Epithelial cell of proximal tubule (primary cell): ENCODE measurements at places on chromosomes 3 and 15.
A peak's percentile ranks its signal among the peaks of the same experiment; 100 is the strongest.

GRCh38 chr3:28171962-28172361 is 69.5 kb upstream of the CMC1 start:
- no peak for DNase-seq

DNA sequence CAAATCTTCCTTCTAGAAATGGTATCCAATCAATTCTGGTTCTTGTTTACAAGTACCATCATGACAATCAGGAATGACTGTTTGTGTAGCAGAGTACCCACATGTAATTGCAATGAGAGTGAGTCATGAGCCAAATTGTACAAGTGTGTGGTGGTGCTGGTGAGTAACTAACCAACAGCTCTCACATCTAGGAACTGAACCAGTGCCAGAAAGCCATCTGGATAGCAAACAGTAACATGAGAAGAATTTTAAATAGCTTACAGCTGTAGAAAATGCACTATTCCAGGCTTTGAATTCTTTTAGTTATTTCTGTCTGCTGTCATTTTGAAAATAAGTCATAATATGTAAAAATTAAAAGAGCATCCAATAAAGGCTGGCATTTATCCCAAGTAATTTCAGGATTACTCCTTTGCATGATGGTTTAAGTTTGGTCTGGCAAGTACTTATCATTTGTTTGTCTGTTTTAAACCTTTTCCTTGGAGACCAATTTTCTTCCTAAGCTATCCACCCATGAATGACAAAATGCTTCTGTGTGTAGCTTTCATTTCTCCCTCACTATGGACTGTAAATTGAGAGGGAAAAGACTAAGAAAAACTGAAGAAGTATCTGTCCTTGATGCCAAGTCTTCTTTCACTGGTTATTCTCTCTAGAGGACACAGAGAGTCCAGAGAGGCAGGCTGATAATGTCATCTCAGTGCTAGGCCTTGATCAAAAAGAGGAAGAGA is 60.0 kb downstream of the PIK3CB start:
- DNase-seq: peak; percentile 97

DNA sequence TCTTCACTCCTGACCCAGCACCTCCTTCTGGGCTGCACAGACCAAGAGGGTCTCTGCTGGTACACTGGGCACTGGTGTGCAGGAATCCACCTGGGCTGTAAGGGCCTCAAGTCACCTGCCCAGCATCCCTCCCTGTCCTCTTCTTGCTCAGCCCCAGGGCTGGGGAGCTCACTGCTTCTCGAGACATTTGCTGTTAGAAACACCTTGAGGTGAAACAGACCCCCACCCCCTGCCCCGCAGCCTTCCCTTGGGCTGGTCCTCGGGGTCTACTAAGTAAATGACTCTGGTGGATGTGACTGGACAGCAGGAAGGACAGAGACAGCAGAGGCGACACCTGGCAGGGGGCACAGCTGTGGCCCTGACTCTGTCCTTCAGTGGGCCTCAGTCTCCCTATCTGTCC is 29.1 kb downstream of the LOXL1 start:
- no peak for DNase-seq

DNA sequence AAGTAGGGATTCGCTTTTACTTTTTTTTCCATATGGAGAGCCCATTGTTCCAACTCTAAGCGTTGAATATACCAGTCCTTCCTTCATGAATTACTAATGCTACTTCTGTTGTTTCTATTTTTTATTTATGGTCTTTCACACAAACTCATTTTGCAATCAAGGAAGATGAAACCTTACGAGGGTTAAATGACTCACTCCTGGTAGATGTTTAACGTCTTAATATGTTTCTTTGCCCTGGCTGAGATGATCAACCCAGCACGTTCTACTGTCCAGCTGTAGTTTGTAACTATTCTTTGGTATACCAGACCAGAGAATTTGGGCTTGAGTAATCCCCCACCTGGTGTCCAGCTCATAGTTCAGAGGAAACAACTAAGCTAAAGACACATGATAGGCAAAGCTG is 23.1 kb downstream of the CDCP1 start:
- DNase-seq: peak; percentile 92

- no peak for DNase-seq
Measured at GRCh38 chr15:81275711-81276392, 48.1 kb downstream of the STARD5 start.

DNA sequence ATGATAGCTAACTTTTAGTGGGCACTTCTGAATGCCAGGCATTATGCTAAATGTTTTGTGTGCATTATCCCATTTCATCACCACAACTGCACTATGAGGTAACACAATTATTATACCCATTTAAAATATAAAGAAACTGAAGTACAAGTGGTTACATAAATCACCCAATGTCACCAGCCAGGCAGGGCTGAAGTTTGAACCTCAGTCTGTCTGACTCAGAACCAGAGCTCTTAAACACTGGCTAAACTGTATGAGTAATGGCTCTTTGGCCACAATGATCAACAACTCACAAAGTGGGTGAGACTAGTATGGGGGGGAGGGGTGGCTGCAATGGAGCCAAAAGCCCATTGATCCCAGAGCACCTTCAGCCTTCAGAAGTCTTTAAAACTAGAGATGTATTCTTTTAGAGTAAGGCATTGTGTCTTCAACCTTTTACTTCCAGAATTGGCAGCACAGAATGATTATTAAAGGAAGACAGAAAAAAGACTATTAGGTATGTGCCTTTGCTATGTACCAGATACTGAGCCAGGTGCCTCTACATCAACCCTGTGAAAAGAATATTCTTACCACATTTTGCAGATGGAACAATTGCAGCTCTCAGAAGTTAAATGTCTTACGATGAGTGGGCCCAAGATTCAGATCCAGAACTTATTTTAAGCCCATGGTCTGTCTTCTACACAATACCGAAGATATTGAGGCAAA is 166.9 kb downstream of the UACA start:
- peak; percentile 83 for DNase-seq

DNA sequence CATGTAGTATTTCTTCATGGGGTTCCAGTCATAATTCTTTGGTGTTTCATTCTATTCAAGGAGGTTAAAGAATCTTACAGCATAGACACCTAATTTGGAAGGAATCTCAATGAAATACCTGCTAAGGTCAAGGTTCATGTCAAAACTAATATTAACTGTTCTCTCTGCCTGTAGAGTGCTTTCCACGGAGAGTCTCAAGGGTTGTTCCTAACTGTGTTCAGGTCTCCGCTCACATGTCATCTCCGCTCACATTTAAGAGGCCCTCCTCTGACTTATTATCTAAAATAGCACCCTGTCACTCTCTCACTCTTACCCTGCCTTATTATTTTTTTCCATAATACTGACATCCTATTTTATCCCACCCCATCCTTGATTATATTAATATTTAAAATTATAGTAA is 239.9 kb downstream of the RBMS3 start:
- no peak for DNase-seq

DNA sequence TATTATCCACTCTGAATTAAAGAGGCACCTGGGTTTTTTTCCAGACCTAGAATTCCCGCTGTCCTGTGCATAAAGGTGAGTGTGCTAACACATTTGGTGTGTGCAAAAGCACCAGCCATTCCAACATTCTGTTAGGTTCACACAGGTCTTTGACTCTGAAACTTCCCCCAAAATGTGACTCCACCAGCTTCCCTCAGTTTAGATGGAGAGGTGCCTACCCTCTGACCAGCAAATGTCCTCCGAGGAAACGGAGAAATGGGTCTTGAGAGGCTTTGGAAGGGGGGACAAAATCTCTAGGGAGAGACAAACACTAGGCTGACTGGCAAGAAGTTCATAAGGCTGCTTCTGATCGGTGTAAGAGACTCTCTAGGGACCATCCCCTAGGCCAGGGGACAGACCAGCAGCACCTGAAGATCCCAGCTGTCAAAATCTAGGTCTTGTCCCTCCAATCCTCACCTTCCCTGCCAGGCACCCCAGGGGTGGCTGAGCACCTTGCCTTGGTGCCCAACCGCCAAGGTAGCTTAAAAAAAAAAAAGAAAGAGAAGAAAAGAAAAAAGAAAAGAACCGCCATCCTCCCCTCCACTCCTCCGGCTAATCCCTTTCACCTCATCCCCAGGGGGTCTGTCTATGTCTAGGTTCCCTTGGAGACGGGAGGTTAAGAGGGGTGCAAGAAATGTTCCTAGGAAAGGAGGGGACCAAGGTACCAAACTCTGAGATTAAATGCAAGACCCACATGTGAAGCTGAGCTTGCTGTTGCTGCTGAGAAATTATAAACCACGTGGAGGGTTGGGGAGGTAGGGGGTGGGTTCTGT is 2.0 kb upstream of the MECOM start:
- DNase-seq: no peak

DNA sequence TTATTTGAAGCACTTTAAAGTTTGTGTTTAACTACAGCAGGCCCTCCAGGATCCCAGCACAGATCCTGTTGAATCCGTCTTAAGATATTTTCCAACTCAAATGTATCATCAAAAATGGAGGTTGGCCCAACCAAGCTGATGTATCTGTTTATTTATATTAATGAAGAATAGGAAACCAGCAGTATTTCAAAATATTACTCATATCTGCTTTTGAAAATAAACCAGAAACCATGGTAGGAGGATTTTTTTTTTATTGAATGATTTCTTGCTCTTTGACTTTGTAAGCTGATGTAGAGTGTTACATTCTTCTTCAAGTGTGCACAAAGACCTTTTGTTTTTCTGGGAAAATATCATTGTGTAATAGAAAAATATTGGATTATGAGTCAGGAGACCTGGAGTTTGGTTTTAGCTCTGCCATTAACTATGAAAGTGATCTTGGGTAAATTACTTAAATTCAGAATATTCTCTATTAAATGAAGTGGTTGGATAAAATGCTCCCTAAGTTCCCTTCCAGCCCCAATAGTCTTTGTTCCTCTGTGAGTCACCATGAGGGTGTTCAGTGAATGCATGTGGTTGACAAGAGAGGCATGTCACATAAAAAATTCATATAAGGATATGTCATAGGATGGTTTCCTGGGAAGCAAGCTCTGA is 221.3 kb upstream of the GAP43 start:
- no peak for DNase-seq

DNA sequence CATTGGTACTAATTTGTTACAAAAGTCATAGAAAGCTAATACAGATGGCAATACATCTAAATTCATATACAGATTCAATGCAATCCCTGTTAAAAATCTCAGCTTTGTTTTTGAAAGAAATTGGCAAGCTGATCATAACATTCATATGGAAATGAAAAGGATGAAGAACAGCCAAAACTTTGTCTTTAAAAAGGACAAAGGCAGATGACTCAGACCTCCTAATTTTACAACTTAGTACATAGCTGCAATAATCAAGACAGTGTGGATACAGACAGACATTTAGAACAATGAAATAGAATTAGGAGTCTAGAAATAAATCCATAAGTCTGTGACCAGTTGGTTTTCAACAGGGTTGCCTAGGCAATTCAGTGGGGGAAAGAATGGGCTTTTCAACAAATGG is 63.3 kb downstream of the AQP9 start:
- no peak for DNase-seq

DNA sequence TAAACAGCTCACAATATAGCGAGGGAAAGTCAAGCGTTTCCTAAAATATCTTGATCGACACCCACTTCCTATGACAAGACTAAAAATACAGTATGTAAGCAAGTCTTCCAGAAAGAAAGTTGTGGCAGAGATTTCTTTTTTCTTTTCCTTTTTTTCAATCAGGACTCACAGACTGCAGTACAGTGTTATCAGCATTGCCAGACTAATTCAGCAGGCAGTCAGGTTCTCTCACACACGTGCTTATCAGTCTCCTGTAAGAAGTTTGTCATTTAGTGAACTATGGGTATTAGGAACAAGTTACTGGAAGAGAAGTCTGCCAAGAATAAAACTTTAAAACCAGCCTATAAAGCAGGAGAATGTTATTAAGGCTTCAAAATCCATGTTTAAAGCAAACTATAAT is 32.8 kb upstream of the ZNF385D start:
- no peak for DNase-seq
